ENCODE measurements at places on chromosomes 7 and 10.

- DNase-seq: no peak
Measured at GRCh38 chr7:3451701-3452100, 150.6 kb downstream of the SDK1 start.

DNA sequence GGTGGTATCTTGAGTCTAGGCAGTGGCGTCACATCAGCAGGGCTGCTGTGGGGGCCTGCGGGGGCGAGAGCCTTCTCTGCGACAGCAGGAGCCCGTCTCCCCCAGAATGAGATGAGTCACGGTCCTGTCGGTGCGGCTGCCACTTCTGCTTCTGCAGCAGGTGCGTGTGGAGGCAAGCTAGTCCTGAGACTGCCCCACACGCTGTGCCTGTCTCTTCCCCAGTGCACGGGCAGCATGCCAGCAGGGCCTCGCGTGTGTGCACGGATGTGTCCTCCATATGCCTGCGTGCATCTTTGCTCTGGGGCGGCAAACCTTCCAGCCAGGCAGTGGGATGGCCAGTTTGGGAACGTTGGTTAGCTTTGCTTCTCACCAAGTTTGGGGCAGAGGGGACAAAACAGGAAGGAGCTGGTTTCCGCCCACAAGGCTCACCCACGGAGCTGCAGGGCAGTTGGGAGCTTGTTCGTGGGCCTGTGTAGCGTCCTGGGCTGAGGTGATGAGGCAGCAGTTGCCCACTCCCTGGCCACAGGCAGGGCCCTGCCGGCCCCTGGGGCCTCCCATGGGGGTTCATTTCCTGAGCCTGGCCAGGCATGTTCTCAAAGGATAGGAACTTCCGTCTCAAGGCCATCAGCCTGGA is 60.8 kb upstream of the PPIF start:
- peak; percentile 84 for DNase-seq

DNA sequence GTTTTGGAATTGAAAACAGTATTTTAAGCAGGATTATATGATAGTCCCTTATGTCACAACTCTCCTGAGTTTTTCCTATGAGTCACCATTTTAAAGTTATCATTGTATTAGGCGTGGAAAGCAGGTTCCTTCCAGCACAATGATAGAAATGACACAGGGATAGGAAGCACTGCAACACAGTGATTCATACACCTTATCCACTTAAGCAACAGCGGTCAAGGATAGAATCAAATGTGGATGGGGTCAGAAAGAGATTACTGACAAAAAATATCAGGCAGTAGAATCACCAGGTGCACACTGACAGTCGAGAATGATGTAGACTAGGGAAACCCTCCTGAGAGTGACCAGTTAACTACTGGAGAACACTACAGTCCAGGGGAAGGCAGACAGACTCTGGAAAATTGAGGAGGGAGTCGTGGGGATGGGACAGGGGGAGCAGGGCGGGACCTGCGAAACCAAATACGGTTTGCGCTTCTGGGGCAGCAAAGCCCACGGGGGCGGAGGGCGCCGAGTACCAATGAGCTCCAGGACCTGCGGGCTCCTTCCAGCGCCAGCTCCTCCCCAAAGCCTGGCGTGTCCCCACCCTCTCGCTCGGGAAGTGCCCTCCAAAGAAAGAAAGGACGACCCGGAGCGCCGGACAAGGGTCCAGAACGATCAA is 479 bp downstream of the PNPLA8 start:
- DNase-seq: peak; percentile 86

- no peak for DNase-seq
Measured at GRCh38 chr7:35370687-35371086, 116.8 kb upstream of the TBX20 start.

- no peak for DNase-seq
Measured at GRCh38 chr10:131453721-131454634, 142.5 kb upstream of the TCERG1L start.

GRCh38 chr7:1219498-1219897 is 13.2 kb upstream of the UNCX start:
- no peak for DNase-seq

DNA sequence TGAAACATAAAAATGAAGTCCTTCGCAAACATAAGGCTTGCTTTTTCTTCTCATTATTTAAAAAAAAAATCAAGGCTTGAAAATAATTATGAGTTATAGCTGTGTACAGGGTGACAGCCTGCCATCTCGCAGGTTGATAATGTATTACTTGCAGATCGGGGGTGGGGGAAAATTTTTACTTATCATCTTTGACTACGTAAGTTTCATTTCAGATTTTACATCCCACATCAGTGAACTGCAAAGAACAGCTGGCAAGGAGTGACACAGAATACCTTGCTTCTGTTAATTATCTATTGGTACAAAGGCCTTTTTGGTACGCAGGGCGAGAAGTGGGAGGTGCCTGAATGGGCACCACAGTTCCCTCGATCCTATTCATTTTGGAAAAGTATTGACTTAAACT is 59.0 kb downstream of the INSYN2A start:
- DNase-seq: no peak

DNA sequence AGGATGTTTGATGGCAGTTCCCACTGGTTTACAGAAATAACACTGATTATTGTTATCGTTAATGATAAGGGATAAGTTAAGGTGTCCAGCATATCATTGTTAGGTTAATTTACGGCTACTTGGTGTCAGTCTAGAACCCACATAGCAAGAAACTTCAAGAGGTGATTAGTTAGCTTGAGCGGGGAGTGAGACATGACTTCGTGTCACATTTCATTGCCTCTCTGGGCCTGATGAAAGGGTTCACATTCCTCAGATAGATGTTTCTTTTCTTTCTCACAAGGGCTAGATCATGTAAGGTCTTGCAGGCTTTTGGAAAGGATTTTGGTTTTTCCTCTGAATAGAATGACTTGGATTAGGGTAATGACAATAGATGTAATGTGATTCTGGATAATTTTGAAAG is 26.7 kb downstream of the WAC start:
- DNase-seq: no peak

DNA sequence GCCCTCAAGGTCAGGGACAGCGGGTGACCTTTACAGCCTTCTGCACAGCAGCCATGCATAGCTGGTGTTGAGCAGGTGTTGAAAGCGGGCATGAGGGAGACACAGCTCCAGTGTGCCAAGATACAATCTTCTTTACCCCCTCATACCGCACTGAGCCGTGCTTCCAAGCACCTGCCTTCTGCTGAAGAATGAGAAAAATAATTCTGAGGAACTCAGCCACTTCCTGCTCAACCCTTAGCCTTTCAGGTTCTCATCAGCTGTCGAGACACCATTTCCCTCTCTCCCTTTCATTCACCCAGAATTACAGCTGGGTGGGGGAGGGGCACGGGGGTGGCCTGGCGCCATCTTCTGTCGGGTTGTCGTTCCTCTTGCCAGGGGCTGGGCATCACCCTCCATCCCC is 58.6 kb downstream of the COL13A1 start:
- no peak for DNase-seq

GRCh38 chr7:141549582-141549981 is 1.6 kb upstream of the AGK start:
- DNase-seq: no peak
